Stimulated activated CD8-positive, alpha-beta memory T cell treated with anti-CD3 and anti-CD28 coated beads, Interleukin-15, amount 100 ng/mL, for 24 hours (primary cell): ENCODE measurements at places on chromosomes 16 and 17.

- DNase-seq, result no peak
Observed at GRCh38 chr16:9449597-9449996, 358.2 kb downstream of the HAPSTR1 start.

DNA sequence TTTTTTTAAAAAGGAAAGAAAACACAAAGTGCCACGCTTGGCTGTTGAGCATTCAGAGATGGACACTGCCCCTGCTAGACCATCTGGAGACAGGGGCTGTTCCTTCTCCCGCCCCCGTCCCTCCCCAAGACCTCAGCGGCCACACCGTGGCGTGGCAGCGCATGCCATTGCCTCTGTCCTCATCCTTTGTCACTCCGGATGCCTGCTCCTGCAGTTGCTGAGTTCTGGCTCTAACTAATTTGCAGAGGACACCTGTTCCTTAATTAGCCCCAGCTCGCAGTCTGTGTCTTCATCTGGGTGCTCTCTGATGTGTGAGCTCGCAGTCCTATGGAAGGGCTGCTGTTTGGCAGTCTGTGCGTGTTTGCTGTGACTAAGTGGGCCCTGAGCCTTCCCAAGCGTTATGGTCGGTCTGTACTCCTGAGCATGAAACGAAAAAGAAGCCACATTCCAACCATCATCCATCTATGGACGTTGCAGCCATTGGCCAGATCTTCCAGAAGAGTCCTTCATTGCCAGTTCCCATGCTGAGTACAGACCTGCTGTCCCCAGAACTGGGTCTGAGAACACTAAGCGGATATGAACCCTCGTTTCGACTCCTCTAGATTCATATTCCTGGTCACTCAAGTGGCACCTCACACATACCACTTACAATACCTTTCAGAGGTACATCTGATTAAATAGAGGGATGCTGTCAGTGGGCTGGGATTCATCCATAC, 40.9 kb upstream of the NAT9 start:
- no peak for DNase-seq

DNA sequence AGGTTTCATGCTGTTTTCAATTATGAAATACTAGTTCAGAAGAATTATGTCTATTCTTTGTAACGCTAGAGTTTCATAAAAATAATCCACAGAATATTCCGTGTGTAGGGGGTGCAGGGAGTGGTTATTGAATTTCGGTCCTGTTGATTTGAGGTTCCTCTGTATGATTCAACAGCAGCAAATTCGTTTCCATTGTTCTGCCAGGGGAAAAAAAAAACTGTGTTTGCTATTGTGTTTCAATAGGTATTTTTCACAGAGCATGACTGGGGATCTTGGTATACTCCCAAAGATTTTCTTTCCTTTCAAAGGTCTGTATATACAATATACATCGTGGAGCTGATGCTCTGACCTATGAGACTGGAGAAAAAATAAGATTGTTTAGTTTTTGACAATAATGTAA, 15.8 kb downstream of the SHISA9 start:
- no peak for DNase-seq

- no peak for DNase-seq
Observed at GRCh38 chr17:41689497-41690299, 1.0 kb downstream of the EIF1 start.

GRCh38 chr17:58332778-58333735, 4.5 kb upstream of the TSPOAP1 start:
- no peak for DNase-seq

DNA sequence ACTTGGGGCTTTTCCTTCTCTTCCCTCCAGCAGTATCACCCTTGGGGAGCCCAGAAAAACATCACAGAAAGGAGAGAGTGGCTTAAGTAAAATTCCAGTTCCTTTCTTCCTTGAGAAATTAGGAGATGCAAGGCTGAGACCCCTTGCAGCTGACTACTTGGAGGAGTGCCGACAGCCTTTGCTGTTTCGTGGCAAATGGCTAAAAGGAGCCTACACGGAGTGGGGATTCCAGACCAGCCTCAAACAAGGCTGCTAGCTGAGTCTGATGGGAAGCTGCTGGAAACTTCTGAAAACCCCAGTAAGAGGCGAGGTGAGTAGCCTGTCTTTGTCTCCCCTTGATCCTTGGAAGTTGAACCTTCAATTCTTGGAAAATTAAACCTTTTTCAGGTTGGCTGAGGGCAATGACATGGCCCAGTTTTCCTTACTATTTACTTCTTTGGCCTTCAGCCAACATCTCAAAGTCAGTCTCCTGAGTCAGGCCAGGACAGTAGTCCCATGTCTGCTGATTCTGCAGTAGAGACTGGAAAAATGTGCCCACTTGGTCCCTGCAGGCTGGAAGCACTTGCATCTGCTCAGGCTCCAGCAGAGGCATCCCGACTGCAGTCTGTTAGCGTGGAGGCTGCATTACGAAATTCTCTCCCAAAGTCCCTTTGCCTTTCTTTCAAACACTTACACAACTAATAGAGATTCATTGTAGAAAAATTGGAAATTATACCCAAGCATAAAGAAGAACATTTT, 23.4 kb downstream of the SMIM36 start:
- no peak for DNase-seq

- peak; percentile 65 for DNase-seq
Observed at GRCh38 chr17:75524970-75525805, at the start of gene LLGL2. Gene LLGL2, plus strand, starts transcription at chr17:75525697. Its CDS starts 17,730 bp downstream, at chr17:75543427.

DNA sequence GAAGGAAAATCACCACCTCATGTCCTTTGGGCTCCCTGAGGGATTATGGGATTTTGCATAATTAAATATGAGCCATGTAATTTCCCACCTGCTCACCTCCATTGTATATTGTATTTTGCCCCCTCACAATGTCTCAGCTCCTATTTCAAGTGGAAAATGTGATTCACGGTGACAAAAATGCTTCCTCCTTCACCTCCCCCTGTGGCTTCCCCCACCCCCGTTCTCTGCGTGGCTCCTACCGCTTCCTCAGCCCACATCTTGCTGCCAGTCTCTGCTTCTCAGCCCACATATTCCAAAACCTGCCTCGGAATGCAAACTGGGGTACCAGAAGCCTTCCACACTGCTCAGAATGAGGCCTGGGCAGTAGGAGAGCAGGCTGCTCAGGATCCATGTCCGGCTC, 394.5 kb upstream of the C16orf82 start:
- no peak for DNase-seq

GRCh38 chr17:53796642-53797041, 26.1 kb upstream of the KIF2B start:
- no peak for DNase-seq

GRCh38 chr17:35906926-35907637, 23.5 kb downstream of the RDM1 start:
- no peak for DNase-seq

DNA sequence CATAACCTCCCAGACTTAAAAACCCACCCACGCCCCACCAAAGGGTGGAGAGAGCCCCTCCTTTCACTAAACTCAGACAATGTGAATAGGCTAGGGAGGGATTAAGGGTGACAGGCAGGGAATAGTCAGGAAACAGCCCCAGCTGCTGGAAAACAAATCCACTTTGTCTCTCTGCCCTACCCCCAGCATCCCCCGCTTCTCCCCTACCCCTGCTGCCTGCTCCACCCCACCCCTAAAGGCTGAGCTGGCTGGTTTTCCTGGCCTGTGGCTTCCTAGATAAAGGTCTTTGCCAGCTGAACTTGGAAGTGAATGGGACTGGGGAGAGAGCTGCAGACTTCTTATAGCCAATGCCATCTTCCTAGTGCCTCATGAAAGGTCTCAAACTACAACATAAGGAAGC, 15.0 kb downstream of the CAVIN1 start:
- no peak for DNase-seq

DNA sequence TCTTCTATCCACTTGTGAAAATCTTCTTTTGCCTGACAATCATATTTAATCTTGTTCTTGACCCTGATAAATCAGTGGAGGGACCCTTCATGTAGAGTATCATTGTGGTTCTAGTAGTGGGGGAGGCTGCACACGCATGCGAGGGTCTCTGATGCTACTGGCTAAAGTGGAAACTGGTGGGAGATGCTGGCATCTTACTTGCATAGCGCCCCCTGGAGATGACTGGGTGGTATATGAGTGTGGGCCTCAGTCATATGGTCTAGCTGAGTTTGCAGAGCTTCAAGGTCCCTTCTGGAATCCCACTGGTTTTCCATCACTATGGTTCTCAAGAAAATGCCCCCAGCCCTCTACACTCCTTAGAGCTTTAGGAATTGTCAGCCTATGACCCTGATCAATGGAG, 236.4 kb upstream of the AXIN2 start:
- no peak for DNase-seq

GRCh38 chr17:6868582-6868981, 37.1 kb upstream of the TEKT1 start:
- no peak for DNase-seq

- DNase-seq, result no peak
Observed at GRCh38 chr17:45812102-45812501, 28.0 kb downstream of the CRHR1 start.

DNA sequence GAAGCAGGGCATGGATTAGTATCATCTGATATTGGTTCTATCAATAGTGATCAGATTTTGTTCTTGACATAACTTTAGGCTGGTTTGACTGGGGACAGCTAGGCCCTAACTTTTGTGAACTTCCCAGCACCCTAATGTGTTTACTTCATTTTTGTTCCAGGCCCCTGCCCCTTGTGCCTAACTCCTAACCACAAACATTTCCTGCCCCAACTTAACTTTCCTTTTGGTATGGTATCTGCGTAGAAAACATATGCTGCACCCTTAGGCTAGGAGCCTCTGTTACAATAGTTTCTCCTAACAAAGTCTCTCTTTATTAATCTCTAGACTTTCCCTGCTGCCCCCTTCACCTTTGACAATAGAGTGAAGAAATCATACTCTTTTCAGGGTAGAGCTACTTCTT, 2.5 kb downstream of the ADPRM start:
- DNase-seq, result no peak

DNA sequence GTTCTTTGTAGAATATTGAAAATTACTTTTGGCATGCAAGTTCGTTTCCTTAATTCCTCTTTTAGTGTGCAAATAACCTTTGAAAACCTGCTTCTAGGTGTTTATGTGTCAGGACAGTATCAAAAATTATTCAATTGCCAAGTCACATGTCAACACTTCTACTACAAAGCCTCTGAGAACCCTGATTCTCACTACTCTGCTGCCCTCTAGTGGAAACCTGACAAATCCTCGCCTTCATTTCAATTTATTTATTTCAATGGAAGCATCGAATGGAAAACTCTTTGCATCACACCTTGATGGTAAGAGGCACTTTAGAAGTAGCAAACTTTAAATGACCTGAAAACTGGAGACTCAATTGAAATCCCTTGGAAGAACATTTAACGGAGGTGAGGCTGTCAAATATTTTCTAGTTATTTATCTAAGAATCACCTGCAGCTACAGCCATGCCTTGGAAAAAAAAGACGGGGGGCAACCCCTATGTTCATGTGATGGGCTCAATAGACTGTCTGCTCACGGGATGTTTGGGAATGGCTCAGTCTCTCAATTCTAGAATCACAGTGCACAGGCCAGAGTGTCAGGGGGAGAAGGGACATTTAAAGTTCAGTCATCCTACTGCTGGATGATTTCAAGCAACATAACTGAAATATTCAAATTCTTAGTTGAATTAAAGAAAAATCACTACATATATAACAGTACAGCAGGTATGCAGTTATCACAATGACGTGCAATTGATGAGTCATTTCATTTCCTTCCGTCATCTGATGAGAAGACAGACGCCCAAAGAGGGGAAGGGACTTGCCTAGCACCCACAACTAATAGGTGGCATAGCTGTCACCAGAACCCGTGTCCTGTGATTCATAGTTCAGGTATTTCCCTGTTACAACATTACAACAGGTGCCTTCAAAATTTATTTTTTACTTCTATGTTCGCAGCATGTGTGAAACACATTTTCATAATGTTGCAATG, 563.9 kb downstream of the TOX3 start:
- DNase-seq, result no peak

DNA sequence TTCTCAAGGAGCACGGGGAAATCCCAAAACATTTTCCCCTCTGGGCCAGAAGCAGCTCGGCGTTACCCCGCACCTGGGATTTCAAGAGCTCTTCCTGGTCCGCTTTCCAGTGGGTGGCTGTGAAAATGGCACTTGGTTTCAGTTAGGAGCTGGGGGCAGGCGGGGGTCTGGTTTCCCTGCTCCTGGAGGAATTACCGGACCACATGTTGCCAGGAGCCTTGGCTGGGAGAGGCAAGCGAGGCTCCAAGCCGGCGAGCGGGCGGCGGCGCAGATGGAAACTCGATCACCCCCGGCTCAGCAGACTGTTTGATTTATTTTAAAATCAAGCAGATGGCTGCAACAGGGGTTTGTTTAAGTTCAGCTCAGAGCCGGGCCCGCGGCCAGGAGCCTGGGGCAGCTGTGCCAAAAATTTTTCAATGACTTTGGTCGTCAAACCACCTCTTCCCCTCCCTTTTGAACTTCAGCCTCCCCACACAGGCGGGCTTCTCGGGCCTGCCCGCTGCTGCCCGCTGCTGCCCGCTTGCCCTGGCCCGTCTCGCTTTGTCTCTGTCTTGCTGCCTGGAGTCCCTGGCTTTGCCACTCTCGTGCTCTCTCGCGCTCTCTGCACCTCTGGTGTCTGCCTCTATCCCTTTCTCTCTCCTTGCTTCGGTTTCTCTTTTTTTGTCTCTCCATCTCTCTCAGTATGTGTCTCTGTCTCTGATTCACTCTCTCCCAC, 108.0 kb upstream of the CIBAR2 start:
- DNase-seq, result no peak

- no peak for DNase-seq
Observed at GRCh38 chr16:53817117-53817755, 113.3 kb downstream of the FTO start.

DNA sequence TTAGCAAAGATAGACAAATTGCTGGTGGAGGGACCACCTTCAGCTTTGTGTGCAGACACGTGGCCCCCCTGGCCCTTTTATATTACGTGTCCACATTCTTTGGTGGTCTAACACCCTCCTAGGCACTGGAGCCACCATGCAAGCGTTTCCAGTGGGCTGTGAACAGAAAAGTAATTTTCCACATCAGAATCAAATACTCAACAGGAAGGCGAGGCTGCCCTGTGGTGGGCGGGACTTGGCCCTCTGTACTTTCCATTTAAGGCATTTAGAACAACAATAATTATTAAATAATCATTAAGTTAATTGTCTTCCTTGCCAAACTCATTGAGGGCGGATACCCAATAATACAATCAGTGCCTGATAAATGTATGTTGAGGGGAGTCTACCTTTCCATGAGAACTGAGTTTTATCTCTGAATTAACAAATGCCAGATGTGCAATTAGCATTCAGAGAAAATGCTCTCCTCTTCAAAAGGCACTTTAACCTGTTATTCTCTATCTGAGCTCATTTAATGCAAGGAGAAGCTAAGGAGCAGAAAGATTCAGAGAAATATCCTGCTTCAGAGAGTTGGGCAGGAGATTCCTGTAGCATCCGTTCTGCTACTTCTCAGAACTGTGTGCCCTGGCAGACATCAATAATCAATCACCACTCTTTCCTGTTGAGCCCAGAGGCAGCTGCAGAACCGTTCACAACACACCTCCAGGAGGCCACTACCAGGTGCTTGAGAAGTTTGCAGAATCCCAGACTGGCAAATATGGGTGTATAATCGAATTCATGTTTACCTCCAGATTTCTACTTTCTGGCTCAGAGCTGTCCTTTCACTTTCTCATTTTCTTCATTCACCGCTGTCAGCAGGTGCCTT, 109.4 kb downstream of the CMIP start:
- DNase-seq, result no peak
